ENCODE measurements at places on chromosomes 12 and 14. TPM values are rescaled to one million over a fixed set of nuclear protein-coding genes. Genes with fewer than 3 reads are reported as not detected.

NUAK1 gene
- total RNA-seq = 7.5 TPM

- DNase-seq = peak; percentile 56
Observed at GRCh38 chr14:69625299-69626131, 14.1 kb downstream of the SUSD6 start.

DNA sequence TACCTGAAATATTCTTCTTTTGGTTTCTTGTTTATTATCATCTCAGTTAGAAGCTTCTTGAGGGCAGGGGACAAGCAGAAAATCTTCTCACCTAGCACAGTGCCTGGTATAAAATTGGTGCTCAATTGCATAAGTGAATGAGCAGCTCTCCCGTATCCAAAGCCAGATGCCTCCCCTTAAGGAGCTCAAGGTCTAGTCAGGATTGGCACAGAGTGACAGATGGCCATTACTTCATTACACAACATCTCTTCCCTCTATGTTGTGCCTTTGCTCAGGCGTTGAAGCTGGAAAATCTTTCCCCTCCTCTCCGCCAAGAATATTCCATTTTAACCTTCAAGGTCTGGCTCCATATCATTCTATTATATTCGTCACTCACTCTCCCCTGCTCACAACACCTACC, 3.6 kb downstream of the SLC4A8 start:
- no peak for DNase-seq

DAO gene
- not detected for total RNA-seq

- no peak for DNase-seq
Observed at GRCh38 chr14:72523424-72524294, 370.2 kb downstream of the DPF3 start.

- peak; percentile 41 for DNase-seq
Observed at GRCh38 chr12:52004042-52004648, 2.6 kb upstream of the TAMALIN start.

- no peak for DNase-seq
Observed at GRCh38 chr12:19657732-19658130, 218.4 kb downstream of the AEBP2 start.

- DNase-seq = no peak
Observed at GRCh38 chr12:49369411-49370145, 2.3 kb downstream of the SPATS2 start.

DNA sequence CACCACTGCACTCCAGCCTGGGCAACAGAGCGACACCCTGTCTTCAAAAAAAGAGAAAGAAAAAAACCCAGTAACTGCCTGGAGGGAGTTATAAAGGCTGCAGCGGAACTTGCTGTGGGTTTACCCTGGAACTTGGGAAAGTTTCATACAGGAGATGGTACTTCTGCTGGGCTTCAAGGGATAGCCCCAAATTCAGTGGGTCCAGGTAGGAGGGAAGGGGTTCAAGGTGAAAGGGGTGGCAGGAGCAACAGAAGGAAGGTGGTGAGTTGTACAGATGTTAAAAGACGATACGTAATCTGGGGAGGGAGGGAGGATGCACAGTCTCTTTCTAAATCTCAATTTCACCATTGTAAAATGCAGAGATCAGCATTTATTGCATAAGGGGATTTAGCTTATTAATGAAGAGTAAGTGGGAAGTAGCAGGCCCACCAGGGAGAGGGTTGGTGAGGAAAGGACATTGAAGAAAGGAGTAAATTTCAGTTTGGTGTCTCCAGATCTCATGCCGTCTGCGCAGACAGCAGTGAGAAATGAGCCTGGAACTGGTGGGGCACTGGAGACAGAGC, 8.5 kb upstream of the GAS2L3 start:
- DNase-seq = no peak

TMEM253 gene
- not detected for total RNA-seq

CLEC4D gene
- total RNA-seq = not detected

REP15 gene
- total RNA-seq = 3.5 TPM

GRCh38 chr14:64684091-64684490, 20.1 kb upstream of the PLEKHG3 start:
- no peak for DNase-seq

- DNase-seq = no peak
Observed at GRCh38 chr14:20792556-20792955, 10.1 kb downstream of the RNASE1 start.

DNA sequence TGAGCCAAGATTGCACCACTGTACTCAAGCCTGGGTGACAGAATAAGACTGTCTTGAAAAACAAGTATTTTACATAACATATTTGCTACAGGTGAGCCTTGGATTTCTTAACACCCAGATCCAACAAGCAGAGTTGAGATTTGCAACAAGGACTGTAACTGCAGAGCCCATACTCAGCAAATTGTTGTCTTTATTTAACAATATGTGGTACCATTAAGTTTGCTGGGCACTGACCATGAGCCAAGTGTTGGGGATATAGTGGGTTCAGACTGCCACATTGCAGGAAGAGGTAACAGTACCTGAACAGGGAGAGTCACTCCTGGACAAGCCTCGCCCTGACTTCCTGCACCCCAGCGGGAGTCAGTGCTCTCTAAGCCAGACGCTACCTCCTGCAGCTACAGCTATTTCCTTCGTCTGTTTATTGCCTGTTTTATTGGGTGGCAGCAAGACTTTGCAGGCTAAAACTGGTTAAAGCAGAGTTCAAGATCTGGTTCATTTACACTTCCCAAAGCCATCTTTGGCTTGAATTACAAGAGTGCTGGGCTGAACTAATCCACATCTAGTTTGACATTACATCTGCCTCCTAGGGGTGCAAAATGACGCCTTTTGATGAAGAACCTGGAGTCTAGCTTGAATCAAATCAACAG, 12.5 kb downstream of the AHSA1 start:
- DNase-seq = no peak

GRCh38 chr12:11204173-11204572, 17.4 kb upstream of the TAS2R42 start:
- DNase-seq = no peak

GRCh38 chr12:105167346-105167745, 59.8 kb downstream of the WASHC4 start:
- DNase-seq = no peak

GPRC5A gene
- 19.8 TPM for total RNA-seq

DNA sequence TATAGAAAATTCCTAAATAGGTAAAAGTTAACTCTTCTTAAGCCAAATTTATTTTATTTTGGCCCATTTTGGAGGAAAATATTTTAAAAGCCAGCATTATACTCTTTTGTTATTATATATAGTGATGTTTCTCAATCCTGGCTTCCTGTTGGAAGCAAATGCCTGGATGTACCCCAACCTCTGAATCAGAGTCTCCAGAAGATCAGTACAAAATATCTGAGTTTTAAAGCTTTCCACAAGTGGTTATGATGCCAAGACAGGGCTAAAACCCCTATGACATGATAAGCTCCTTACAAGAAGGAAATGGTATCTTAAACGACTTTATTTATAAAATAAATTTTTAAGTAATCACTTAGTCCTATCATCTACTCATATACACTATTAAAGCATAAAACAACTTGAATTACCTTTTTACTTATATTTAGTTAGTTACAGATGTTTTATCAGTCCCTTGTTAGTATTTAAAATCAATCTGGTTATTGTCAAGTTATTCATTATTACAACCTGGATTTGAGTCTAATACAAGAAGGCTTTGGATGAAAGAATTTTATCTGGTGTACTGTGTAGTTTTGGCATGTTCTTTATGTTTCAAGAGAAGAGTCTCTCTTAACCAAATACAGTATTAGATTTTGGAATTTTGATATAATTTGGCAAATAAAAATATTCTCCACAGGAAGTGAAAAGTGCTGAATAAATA, 238.1 kb downstream of the SLC2A13 start:
- no peak for DNase-seq

- DNase-seq = peak; percentile 56
Observed at GRCh38 chr12:13195785-13196129, 769 bp upstream of the EMP1 start.

- no peak for DNase-seq
Observed at GRCh38 chr14:96092936-96093335, 53.8 kb downstream of the C14orf132 start.

DNA sequence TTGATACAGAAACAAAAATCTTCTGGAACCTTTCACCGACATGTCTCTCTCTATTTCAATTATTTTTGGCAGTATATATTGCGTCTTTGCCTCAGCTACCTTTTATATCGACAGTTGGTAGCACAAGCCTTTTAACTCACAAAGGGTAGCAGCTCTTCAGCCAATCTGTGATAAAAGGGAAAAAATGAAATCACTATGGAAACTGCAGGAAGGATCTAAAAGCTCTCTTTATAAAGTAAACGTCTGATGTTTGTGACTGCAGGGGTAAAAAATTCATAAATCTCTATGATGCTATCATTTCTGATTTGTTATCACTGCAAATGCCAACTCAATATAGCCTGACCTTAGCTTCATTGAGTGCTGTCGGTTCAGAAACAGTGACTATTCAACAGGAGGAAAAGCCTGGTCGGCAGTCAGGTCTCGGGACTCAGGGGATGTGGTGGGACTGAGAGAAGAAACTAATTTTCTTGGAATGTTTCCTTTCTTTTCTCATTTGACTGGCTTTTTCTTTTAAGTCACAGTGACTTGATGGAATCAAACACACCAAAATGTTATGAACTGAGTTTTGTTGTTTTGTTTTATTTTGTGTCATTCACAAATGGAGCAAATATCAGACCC, 5.9 kb upstream of the RMST start:
- no peak for DNase-seq

ATP6V1D gene
- total RNA-seq = 122 TPM

- peak; percentile 51 for DNase-seq
Observed at GRCh38 chr12:117367006-117367638, 5.7 kb upstream of the NOS1 start.

PXMP2 gene
- total RNA-seq = 43.7 TPM

DNA sequence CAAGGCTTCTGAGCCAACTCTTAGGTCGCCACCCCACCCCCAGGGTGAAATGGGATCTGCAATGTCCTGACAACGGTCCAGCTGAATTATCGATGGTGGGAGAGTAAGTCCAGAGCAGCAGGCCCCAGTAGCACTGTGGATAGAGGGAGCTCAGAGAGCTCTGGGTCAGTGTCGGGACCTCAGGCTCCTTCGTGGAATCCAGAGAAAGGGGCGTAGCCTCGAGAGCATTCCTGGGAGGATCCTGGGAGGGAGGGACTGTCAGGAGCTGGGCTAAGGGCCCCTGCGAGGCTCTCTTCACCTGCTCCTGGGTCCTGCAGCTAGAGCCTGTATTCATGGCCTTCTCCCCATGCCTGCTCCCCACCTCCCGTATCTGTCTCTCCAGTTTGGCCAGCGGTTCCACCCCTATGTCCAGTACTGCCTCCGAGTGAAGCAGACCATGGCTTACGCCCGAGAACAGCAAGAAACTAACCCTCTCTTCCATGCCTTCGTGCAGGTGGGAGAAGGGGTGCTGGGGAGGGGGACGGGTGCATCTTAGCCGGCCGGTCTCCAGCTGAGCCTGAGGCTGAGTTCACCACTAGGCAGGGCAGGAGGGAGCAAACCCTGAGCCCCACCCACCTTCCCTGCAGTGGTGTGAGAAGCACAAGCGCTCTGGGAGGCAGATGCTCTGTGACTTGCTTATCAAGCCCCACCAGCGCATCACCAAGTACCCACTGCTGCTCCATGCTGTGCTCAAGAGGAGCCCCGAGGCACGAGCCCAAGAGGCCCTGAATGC, 6.6 kb downstream of the PLEKHG6 start:
- DNase-seq = no peak

PTPRO gene
- total RNA-seq = 0.07 TPM

CMA1 gene
- total RNA-seq = not detected

- DNase-seq = no peak
Observed at GRCh38 chr14:40694023-40694422, 912.7 kb upstream of the LRFN5 start.

GRCh38 chr12:56145217-56145616, 7.2 kb upstream of the MYL6B start:
- DNase-seq = no peak

Data from HT1080 (cell line).